ENCODE measurements at places on chromosomes 11 and 22. TPM values are rescaled to one million over a fixed set of nuclear protein-coding genes. Genes with fewer than 3 reads are reported as not detected.
A peak's percentile ranks its signal among the peaks of the same experiment; 100 is the strongest.

Gene DNAJB13
- total RNA-seq: not detected

Gene TUB
- total RNA-seq: 9.1 TPM

GRCh38 chr22:31160328-31160978 is 471 bp downstream of the RNF185 start:
- peak overlapping the region; percentile 96 for H3K4me3 ChIP-seq
- H3K27me3 ChIP-seq: no peaks in the 10 kb centered on the region
- H3K27ac ChIP-seq: peak overlapping the region; percentile 94
- peaks cover 19% of the 10 kb centered on the region for H3K36me3 ChIP-seq
- peaks cover 30% of the 10 kb centered on the region for H3K4me1 ChIP-seq

GRCh38 chr11:106961048-106961447 is 57.2 kb downstream of the GUCY1A2 start:
- DNase-seq: no peak
- no peak overlapping the region for H3K27ac ChIP-seq
- no peaks in the 10 kb centered on the region for H3K27me3 ChIP-seq
- H3K4me1 ChIP-seq: no peaks in the 10 kb centered on the region
- H3K36me3 ChIP-seq: no peaks in the 10 kb centered on the region
- H3K4me3 ChIP-seq: no peak overlapping the region

Gene KREMEN1
- total RNA-seq: 14.6 TPM

DNA sequence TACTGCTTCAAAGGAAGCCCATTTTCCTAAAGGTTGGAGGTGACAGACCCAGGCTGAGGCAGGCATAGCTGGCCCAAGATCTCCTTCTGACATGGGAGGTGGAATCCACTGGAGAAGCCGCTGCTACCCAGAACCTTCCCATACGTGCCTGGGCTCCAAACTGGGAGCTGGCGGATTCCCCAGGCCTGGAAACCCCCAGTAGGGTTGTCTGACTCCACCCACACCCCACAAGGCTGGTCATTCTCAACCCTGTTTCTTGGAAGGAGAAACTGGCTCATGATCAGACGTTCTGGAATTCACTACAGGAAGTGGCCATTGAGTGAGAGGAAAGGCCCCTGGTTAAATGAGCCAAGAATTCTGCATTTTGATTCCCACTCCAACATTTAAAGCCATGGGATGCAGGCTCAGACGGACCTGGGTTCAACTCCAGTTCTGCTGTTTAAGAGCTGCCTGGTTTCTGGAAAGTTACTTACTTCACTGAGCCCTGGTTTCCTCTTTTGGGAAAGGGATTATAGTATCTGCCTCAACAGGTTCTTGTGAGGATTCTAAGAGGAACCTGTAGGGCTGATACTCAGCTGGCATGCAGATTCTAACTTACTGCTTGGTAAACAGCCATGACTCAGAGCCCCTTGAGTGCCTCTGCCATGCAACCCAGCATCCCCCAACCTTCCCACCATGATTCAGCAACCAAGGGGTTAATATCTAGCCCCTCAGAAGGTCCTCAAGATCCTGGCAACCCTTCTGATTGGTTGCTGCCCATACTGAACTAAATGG is 19.4 kb upstream of the TSKU start:
- H3K36me3 ChIP-seq: no peaks in the 10 kb centered on the region
- no peaks in the 10 kb centered on the region for H3K27me3 ChIP-seq
- peaks cover 37% of the 10 kb centered on the region for H3K4me1 ChIP-seq
- H3K4me3 ChIP-seq: no peak overlapping the region

- H3K27me3 ChIP-seq: no peaks in the 10 kb centered on the region
- no peak overlapping the region for H3K4me3 ChIP-seq
- DNase-seq: no peak
- peaks cover 82% of the 10 kb centered on the region for H3K36me3 ChIP-seq
These were observed 29.6 kb downstream of the SBF1 start for GRCh38 chr22:50445071-50445879.
